ENCODE measurements at places on chromosomes 3 and 15.

DNA sequence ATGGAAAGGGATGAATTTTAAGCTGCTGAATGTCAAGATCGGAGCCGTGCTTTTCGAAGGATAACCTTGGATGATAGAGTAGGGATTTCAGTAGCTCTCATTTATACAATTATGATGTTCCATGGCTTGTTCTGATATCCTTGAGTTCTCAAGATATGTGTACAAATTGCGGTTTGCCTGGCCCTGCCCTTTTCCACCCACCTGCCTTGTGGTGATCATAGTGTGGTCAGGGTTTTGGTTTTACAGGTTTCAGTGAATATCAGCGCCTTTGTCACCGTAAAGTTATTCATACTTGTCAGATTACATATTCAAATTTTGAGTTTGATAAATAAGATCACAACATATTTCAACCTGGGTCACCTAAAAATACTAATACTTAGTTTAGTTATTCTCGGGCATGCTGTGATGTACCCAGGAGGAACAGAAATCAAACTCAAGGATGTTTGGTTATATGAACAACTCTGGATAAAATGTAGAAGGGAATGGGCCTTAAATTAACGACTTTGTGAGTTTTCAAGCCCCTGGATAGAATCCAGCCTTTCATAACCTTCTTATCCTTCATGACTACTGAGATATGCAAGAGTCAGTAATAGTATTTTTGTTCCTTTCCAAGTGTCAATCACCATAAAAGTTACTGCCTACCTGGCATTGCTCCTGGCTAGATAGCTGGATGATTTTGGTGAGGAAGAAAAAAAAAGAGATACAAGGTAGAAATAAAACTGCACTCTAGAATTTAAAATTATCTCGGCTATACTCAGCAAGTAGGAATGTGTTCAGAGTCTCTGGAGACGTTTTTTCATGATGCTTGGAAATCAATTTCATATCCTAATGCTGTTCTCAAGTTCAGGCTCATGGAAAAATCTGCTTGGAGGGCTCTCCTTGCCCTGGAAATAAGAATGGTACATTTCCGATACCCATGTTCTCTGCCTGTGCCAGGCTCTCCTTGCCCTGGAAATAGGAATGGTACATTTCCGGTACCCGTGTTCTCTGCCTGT lies 209.2 kb upstream of the TPRG1 start:
- no peak for DNase-seq

GRCh38 chr3:38805765-38806386 lies 10.1 kb downstream of the SCN10A start:
- DNase-seq, result no peak

DNA sequence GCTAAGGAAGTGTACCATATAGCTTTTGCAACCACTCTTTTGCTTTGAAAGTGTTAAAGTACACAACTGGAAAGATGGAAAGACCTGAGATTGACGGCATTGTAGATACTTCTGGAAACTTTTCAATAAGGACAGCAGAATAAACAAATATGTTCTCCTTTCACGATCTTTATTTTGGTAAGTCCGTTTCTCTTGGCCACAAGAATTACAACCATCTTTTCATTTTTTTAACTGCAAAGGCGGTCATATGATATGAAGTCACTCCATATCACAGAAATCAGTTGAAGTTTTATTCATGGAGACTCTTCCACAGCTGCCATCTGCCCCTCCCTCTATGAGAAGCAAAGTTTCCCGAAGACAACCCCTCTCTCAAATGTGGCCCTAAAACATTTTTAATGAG lies 303.4 kb upstream of the ICE2 start:
- no peak for DNase-seq

DNA sequence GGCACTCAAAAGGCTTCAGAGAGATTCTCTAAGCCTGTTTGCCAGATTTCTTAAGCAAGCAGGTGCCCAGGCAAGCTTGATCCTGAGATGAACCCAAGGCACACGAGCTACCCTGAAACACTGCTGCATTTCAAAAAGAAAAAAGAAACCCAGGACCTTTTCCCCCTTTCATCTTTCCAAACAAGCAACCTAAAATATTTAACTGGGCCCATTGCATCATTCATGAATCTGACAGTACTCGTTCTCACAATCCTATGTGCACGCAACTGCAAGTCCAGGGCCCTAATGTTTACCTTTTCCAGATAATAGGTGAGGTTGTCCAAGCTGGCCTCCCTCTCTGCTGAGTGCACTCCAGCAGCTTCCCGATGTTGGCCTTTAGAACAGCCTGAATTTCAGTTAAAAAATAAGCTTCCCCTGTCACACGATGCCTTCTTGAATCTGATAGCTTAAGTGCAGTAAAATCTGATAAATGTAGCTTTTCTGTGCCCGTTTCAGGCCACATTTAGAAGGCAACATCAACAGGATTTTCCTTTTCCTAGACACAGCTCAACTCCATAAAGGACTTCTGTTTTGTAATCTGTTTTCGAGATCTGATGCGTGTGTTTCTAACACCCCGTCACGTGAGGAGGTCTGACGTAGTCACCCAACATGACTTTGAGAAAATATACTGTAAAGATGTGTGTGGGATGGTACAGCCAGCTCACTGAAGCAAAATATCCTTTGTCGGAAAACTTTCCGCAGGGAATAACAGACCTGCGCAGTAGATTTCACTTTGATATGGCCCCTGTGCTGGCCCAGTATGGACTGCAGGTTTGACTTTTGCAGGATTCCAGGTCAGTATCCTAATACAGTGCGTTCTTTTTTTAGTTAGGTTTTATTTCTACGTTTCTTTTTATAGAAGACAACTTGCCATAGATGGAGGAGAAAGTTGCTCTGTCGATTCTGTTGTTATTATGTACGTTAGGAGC lies 55.1 kb upstream of the RASA2 start:
- DNase-seq, result no peak

GRCh38 chr3:22587446-22587845 lies 615.7 kb upstream of the UBE2E2 start:
- DNase-seq, result no peak

GRCh38 chr15:65086680-65087111 lies 10.2 kb downstream of the KBTBD13 start:
- no peak for DNase-seq
